ENCODE measurements at places on chromosomes 16 and 17.

GRCh38 chr17:47931848-47932247 lies 9.5 kb upstream of the PNPO start:
- DNase-seq: no peak

- no peak for DNase-seq
These were observed 26.5 kb downstream of the NKD1 start for GRCh38 chr16:50574745-50575136.

- DNase-seq: no peak
These were observed at the start of gene CRAMP1 for GRCh38 chr16:1612320-1613111. TSS of gene CRAMP1 (plus strand) at chr16:1612360. CDS start at chr16:1614640, 2,280 bp downstream.

DNA sequence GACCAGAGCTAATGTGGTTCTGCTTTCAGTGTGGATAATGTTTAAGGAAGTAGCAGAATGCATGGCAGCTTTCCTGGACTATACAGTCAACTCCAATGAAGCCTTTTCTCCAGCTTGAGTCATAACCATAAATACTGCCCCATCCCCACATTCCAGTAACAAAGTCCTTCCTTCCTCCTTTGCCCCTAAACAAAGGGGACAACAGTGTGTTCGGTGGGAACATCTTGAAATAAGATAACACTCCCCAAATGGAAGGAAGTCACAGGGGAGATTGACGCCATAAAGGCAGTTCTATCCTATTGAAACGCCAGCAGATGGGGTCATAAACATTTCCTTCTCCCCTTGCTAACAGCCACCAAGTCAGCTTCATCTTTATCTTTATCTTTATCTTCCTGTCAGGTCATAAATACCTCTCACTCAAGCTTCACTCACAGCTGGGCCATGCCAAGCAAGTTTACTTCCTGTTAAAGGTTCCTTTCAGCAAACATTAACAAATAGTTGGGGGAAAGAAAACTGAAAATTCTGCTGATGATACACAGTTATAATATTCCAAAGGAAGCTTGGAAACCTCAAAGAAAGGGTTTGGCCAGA lies 136.7 kb downstream of the SNX11 start:
- DNase-seq: no peak

- DNase-seq: no peak
These were observed 6.7 kb downstream of the CEP295NL start for GRCh38 chr17:78896091-78896833.

DNA sequence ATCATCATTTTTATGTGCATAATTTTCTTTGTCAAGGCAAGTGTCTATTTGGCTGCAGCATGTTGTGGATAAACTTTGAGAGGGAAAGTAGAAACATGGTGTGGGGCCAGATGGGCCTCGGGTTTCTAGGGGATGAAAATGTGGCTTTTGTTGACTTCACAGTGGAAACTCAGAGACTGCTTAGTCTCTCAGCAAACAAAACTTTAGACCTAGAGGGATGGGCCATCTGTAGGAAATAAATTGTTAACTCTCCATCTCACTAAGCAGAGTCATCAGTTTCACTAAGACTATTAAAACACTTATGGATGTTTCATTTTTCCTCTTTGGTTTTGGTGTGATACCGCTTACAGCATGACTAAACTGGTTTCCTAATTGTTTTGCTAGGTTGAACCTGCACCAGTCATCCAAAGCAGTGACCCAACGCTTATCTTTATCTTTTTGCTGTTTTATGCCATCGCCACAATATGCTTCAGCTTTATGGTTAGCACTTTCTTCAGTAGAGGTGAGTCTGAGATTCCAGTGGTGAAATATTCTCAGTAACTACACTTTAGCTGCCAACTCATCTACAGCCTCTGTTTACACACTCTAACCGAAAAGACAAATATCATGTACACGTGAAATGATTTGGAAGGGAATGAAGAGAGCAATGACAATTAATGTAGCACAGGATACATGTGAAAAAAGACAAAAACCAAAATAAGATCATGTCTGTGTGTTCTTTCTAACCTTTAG lies 60.6 kb upstream of the CRYM start:
- no peak for DNase-seq

- no peak for DNase-seq
These were observed 60.7 kb downstream of the HS3ST3A1 start for GRCh38 chr17:13541032-13541480.

DNA sequence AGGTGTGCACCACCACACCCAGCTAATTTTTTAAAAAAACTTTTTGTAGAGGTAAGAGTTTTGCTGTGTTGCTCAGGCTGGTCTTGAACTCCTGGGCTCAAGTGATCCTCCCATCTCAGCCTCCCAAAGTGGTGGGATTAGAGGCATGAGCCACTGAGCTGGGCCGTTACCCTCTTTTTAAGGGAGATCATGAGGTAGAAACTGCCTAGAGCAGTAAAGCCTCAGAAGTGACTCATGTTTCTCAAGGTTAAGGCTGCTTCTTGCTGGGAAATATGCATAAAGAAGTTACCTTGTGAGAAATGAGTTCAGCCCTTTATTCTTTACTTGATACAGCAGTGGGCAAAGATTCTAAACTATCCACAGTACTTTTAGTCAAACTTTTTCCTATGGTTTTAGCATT lies 38.2 kb downstream of the GRB2 start:
- DNase-seq: no peak

DNA sequence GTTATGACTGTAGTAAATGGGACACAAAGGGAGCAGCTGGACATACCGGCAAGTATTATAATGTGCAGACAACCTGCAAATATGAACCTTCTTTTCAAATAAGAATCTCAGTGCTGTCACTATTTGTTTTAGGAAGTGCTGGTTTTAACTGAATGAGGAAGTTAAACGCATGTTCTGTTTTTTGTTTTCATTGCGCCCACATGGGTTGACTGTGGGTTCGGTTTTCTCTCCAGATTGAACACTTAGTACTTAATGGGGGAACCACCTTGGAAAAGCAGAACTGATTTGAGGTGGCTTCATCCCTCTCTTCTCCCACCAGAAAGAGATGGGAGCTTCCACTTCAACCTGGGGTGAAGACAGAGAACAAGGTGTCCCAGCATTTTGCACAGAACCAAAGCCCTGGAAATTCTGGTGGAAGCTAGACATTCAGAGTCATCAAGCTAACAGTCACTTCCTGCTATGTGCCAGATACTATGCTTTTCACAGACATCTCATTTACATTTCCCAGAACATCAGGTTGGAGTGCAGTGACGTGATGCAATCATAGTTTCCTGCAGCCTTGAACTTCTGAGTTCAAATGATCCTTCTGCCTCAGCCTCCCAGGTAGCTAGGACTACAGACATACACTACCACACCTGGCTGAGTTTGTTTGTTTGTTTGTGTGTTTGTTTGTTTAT lies 149.8 kb downstream of the CDH13 start:
- no peak for DNase-seq

GRCh38 chr17:57084361-57084801 lies 665 bp upstream of the AKAP1 start:
- DNase-seq: no peak

Data from hematopoietic multipotent progenitor cell treated with erythropoietin and hydrocortisone succinate and interleukin-3 and kit ligand, for 17 days (in vitro differentiated cells).